ENCODE measurements at places on chromosomes 16 and 17. TPM values are rescaled to one million over a fixed set of nuclear protein-coding genes. Genes with fewer than 3 reads are reported as not detected.

- peak; percentile 69 for DNase-seq
These were observed 151.1 kb upstream of the MAF start for GRCh38 chr16:79751471-79752184.

GRCh38 chr16:25614716-25615265 is 77.0 kb upstream of the HS3ST4 start:
- no peak for DNase-seq

GRCh38 chr16:73217654-73218053 is 169.7 kb upstream of the ZFHX3 start:
- no peak for DNase-seq

The YBX2 gene
- polyA plus RNA-seq, result 1.3 TPM

- no peak for DNase-seq
These were observed 17.9 kb upstream of the NDEL1 start for GRCh38 chr17:8417806-8418205.

GRCh38 chr16:728131-728889 is 1.4 kb downstream of the HAGHL start:
- peak; percentile 82 for DNase-seq

The TMEM106A gene
- 16.9 TPM for polyA plus RNA-seq

DNA sequence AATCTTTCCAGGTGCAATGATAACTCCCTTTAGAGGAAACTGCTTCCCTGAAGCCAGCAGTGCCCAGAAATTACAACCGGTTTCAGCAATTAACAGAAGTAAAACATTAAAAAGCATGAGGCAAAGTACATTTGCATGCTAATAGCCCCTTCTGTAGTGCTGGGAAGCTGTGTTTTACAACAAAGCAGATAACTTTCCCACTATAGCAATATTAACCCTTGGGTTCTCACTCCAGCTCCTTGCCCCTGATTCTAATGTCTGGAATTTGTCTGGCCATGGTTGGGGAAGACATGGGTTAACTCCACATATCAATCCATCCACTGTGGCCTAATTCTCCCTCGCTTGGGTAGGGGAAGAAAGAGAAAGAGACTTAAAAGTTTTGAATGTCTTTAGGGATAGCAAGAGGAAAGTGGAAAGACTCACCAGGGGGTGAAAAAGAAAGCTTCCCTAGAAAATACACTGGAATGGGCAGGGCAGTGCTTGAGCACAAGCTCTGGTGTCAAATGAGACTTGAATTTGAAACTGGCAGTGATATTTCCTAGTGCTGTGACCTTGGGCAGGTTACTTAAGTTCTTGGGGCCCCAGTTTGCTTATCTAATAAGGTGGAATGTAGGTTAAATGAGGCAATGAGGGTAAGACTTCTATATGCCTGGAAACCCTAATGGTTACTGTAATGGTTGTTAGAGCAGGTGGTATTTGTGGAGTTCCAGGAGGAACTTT is 102.0 kb downstream of the SOX9 start:
- DNase-seq, result no peak

DNA sequence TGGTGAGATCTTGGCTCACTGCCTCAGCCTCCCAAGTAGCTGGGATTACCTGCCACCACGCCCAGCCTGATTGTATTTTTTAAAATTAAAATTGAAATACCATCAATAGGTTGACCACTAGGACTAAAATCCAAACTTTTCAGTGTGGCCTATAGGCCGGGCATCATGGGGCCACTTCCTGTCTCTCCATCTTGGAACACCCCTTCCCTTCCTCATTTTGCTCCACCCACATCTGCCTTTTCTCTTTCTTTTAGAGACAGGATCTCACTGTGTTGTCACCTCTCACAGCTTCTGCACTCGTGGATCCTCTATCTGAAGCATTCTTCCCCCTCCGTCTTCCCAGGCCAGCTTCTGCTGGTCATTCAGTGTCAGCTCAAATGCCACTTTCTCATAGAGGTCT is 57.0 kb downstream of the BMERB1 start:
- no peak for DNase-seq

- no peak for DNase-seq
These were observed 113.8 kb downstream of the MSI2 start for GRCh38 chr17:57370037-57370581.

The KRTAP4-6 gene
- polyA plus RNA-seq, result not detected

GRCh38 chr17:74452033-74452840 is 14.2 kb upstream of the CD300A start:
- DNase-seq, result no peak

DNA sequence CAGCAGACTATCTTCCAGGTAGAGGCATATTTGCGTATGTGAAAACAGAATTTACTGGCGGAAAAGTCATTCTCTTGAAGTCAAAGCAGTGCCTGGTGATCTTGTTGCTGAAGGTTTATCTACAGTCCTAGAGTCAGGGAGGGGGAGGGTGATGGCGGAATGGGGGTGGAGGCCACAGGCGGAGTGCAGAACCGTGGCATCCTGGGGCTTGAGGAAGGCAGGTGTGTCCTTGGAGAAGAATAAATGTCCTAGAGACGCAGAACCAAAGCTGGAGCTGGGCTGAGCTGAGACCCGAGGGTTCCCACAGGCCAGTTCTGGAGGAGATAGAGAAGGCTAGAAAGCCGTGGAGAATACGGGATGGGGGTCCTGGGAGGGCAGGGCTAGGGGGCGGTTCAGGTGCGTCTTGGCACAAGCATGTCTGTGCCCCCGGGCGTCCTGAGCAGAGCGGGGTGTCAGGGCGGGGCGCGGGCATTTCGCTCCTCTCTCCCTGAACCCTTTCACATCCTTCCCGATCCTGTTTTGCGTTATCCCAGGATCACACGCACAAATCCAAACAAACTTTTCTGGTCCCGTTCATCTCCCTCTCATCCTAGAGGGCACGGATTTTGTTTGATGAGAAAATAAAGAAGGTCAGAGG is 76.9 kb upstream of the CREBBP start:
- DNase-seq, result no peak

The HOXB9 gene
- 0.14 TPM for polyA plus RNA-seq

DNA sequence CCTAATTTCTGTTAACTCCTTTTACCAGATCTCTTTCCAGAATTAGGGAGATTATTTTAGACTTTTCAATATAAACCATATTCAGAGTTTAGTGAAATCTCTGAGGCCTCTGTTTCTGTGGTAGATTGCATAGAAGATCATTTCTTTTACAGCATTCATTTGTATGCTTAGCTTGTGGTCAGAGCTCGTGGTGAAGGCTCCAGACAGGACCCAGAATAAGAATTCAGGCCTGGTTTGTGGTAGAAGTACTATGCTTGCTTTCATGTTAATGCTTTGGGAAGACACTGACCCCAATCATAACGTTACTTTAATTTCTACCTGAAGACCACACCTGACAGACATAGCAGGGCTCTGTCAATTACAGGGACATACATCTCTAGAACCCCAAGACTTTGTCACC is 258.1 kb downstream of the FTO start:
- DNase-seq, result no peak

- no peak for DNase-seq
These were observed 48.5 kb downstream of the RAI1 start for GRCh38 chr17:17729620-17730249.

The SAP30BP gene
- 103 TPM for polyA plus RNA-seq

DNA sequence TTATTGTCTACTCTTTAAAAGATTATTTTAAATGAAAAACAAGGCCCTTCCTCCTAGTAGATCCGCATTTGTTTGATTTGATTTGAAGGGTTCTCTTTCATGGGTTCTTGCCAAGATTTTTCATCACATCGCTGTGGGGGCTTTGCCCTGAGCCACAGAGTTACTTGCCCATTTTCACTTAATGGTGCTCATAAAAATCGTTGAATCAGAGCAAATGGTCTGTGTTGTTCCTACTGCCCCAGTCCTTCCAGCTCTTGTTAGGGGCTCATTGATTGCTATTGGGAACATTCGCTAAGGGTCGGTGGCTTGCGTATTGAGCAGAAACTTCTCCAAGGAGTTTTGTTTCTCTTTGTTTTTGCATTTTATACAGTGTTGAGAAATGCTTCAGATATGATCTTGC is 1023.4 kb upstream of the CDH8 start:
- DNase-seq, result no peak

- no peak for DNase-seq
These were observed 10.5 kb upstream of the KRT19 start for GRCh38 chr17:41538565-41538991.

DNA sequence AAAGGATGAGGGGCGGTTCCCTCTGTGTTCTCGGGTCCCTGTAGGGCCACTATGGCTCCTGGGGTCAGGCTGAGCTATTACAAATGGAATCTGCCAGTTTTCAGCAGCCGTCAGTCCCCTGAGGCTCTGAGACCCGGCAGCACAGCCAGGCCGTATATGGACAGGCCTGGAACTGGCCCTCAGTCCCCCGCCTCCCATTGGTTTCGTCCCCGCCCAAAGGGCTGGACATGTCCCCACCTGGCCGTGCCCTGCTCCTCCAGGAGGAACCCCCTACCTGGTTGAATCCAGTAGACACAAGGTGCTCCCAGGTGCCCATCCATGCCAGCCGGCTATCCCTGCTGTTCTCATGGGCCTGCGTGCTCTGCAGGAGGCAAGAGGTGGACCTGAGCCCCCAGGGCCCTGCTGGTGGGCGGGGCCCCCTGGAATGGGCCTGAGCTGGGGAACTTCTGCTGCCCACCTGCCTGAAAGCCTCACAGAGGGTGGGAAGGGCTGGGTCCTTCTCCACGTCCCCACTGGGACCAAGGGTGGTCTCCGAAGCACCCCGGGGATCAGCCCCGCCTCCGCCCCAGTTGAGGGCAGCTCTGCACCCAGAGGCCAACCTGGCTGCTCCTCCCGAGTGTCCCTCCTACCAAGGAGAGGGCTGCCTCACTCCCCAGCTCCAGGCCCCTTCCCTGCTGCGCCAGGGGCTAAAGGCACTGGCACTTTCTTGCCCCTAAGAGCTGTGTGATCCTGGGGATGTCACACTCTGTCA is 16.8 kb downstream of the VASN start:
- DNase-seq, result no peak

DNA sequence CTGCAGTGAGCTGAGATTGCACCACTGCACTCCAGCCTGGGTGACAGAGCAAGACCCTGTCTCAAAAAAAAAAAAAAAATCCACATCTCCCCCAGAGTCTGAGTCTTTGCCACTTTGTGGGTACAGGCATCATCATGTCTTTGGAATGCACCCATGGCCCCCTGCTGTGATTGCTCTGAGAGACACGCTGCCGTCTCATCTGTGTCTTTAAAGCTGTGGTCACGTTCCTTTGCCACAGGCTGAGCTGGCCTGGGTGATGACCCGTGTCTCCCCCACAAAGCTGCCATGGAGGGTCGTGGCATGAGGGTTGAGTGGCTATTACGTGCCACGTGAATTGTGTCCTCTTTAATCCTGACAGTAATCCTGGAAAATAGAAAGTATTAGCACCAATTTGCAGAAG is 20.2 kb downstream of the CRISPLD2 start:
- DNase-seq, result peak; percentile 13

GRCh38 chr17:55238931-55239297 is 25.8 kb upstream of the HLF start:
- DNase-seq, result no peak

GRCh38 chr16:86667035-86667434 is 88.7 kb downstream of the FOXL1 start:
- DNase-seq, result no peak

DNA sequence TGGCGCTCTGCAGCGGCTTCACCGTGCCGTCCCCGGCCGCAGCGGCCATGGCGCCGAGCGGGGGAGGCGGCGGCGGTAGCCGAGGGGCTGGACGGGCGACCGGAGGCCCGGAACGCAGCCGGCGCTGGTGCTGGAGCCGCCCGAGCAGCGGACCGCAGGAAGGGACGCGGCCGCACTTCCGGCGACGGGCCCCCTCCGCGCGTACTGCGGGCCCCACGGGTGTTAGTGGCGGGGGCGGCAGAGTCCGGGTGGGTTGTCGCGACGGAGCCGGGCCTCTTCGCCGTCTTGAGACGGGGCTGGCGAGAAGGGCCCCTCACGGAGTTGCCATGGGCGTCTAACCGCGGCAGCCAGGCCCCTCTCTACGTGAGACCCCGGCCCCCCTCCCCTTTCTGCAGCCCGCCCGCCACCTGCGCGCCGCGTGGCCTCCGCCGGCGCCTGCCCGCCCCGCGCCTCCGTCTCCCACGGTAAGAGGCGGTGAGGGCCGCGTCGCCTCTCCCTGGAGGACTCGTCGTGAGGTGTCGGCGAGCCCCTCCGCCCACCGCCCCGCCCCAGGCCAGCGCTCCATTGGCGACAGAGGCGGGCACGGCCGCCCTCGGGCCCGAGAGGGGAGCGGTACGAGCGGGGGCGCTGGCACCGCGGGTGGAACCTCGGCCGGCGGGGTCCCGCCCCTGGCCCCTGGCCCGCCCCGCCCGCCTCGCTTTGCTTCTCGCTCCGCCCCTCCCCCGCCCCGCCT is at the start of the genes VPS9D1 and ZNF276:
TSS of gene VPS9D1 (minus strand) at position 86 of the 733 bp plus-strand sequence. CDS start at position 49, 37 bp downstream.
TSS of gene ZNF276 (plus strand) at position 725 of the 733 bp plus-strand sequence. CDS start 104 bp downstream, outside the sequence.
- DNase-seq, result peak; percentile 83

- no peak for DNase-seq
These were observed 81.6 kb downstream of the CCDC182 start for GRCh38 chr17:57663326-57664070.

The MLKL gene
- 6.3 TPM for polyA plus RNA-seq

GRCh38 chr17:61687769-61688168 is 96.8 kb upstream of the NACA2 start:
- no peak for DNase-seq

DNA sequence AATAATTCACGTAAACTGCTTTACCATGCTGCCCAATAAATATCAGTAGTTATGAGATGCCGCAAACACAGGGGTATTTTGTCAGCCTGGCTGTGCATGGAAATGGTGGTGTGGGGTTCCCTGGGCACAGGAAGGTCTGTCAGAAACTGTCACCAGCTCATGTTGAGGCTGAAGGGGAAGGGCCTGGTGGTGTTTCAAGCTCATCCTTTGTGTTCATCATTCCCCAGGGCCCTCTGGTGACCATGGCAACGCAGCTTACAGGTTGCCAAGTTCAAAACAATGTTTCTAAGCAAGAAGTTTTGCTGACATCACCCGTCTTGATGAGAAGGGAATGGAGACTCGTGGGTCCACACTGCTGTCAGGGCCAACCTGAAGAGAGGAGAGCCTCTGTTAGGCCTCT is 348.9 kb upstream of the C16orf82 start:
- DNase-seq, result no peak

DNA sequence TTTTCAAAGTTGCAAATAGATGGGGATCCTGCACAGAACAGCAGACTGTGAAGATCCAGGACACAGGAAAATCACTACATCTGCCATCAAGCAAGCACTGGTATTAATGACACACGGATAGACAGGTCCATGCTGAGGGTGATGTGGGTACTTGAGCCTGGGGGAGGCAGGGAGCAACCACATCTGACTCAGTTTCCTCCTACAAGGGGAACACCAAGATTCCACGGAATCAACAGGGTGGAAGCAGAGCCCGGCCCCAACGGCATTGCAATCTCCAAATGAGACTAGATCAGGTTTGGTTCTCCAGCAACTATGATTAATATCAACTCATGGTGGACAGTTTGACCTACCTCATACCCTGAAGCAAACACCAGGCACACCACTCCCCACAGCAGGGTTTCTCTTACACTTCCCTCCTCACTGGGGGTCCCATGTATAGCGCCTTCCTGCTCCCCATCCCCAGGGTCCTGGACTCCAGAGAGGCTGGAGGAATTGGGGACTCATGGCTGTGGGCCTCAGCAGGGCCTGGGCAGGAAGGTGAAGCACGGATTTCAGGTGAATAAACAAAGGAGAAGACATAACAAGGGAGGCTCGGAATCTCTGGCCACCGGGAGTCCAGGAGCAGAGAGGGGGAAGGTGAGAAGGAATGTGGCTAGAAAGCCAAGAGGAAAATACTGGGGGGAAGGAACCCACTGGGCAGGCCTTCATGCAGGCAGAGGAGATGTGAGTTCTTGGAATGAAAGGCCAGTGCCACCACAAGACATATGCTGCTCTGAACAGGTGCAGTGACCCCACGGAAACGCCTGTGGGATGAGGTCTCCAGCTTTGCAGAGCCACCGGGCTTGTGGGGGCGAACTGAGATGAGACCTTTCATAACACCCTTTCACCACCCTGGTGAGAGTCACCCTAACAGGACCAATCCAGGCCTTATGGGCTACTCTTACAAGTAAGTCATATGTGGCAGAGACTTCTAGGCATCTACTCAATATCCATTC is 29.5 kb upstream of the PIK3R6 start:
- no peak for DNase-seq
